ENCODE measurements at places on chromosomes 16 and 17. TPM values are rescaled to one million over a fixed set of nuclear protein-coding genes. Genes with fewer than 3 reads are reported as not detected.

PERCC1 gene
- 1.2 TPM for total RNA-seq

VAT1L gene
- total RNA-seq: not detected

MYO15B gene
- total RNA-seq: 271 TPM

TEX14 gene
- total RNA-seq: 0.94 TPM

IKZF3 gene
- 57.3 TPM for total RNA-seq

NPIPA5 gene
- total RNA-seq: 3.9 TPM

SLC13A5 gene
- total RNA-seq: not detected

SOX8 gene
- 1.1 TPM for total RNA-seq

RPRML gene
- not detected for total RNA-seq

ZP2 gene
- total RNA-seq: not detected

ERCC4 gene
- total RNA-seq: 10.6 TPM

Measured in CD8-positive, alpha-beta T cell (primary cell).